A673 (cell line): ENCODE measurements at places on chromosomes 7 and 10. TPM values are rescaled to one million over a fixed set of nuclear protein-coding genes. Genes with fewer than 3 reads are reported as not detected.

- H3K27ac ChIP-seq, result no peak overlapping the region
- H3K27me3 ChIP-seq, result no peaks in the 10 kb centered on the region
- no peaks in the 10 kb centered on the region for H3K36me3 ChIP-seq
- no peak overlapping the region for H3K4me3 ChIP-seq
- no peak for DNase-seq
- no peaks in the 10 kb centered on the region for H3K4me1 ChIP-seq
Observed at GRCh38 chr7:25968205-25968993, 183.6 kb upstream of the NFE2L3 start.

The TFEC gene
- 4.5 and 5.0 TPM in 2 replicates for total RNA-seq

The MAT1A gene
- total RNA-seq, result not detected in 2 replicates

- no peak overlapping the region for H3K4me3 ChIP-seq
- DNase-seq, result no peak
- H3K27me3 ChIP-seq, result no peaks in the 10 kb centered on the region
- H3K27ac ChIP-seq, result no peak overlapping the region
Observed at GRCh38 chr7:116730097-116731022, 58.4 kb downstream of the MET start.

The SPDYE16 gene
- total RNA-seq, result 0.13 TPM in 1 of 2 replicates, not detected in the other

The HTR5A gene
- total RNA-seq, result not detected in 2 replicates

DNA sequence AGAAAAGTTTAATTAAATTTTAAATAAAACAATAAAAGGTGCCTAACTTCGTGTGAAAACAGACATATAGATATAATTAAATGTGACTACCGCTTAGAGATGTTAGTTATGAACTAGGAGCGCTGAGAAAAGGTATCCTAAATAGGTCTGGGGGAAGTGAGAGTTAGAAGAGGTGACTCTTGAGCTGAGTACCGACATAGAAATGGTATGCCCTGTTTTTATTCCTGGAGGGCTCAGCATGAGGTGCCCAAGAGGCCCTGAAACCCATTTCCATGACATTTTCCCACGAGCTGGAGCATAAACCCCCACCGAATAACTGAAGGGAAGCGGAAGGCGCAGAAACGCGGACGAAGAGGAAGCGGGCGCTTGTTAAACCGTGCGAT, 433 bp upstream of the STARD3NL start:
- DNase-seq, result no peak
- peak overlapping the region; percentile 83 for H3K4me3 ChIP-seq
- peaks cover 9% of the 10 kb centered on the region for H3K4me1 ChIP-seq
- H3K27me3 ChIP-seq, result no peaks in the 10 kb centered on the region
- peak overlapping the region; percentile 49 for H3K27ac ChIP-seq

DNA sequence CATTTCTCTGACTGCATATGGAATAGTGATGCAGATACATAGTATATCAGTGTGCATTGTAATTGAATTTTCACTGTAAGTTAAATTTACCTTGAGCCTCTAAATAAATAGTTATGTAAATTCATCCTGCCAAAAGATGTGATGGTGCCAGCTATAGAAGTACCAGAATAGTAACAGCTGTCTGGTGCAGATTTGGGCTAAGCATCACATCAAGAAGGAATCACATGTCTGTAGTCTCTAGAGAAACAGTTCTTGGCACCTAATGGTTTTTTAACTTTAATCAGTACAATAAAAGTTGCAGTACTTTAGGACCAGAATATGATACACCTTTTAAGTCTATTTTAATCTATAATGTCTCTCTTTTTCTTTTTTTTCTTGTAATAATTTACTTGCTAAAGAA, 17.4 kb downstream of the PLEKHA1 start:
- no peaks in the 10 kb centered on the region for H3K36me3 ChIP-seq
- DNase-seq, result no peak
- H3K27me3 ChIP-seq, result no peaks in the 10 kb centered on the region
- H3K27ac ChIP-seq, result no peak overlapping the region
- H3K4me3 ChIP-seq, result no peak overlapping the region

DNA sequence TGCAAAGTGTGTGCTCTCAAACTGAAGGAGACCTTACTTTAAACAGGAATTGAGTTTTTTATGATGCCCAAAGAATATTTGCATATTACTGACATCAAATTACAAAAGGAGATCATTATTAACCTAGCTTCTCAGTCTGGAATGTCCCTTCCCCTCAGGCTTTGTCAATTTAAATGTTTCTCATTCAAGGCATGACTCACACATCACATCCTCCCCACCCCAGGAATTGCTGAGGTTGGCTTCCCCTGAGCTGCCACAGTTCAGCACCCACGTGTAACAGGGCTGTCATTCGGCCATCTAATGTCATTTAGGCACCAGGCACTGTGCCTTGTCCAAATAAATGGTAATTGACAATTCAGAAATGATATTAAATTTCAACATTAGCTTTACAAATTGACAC, 305.9 kb upstream of the MGMT start:
- H3K27ac ChIP-seq, result peak overlapping the region; percentile 1
- H3K36me3 ChIP-seq, result no peaks in the 10 kb centered on the region
- H3K4me1 ChIP-seq, result peaks cover 19% of the 10 kb centered on the region
- H3K4me3 ChIP-seq, result no peak overlapping the region

The SYNPO2L gene
- 0.06 TPM in 1 of 2 replicates, not detected in the other for total RNA-seq

The JAKMIP3 gene
- 2.0 and 2.8 TPM in 2 replicates for total RNA-seq

GRCh38 chr7:76196786-76197185, 4.9 kb upstream of the SRRM3 start:
- H3K27me3 ChIP-seq, result no peaks in the 10 kb centered on the region
- H3K4me3 ChIP-seq, result no peak overlapping the region
- no peaks in the 10 kb centered on the region for H3K4me1 ChIP-seq
- H3K36me3 ChIP-seq, result no peaks in the 10 kb centered on the region
- no peak overlapping the region for H3K27ac ChIP-seq
- DNase-seq, result no peak

- no peaks in the 10 kb centered on the region for H3K27me3 ChIP-seq
- H3K27ac ChIP-seq, result no peak overlapping the region
- no peaks in the 10 kb centered on the region for H3K36me3 ChIP-seq
- DNase-seq, result no peak
Observed at GRCh38 chr7:159310457-159311171, 165.9 kb upstream of the VIPR2 start.

- H3K36me3 ChIP-seq, result peaks cover 7% of the 10 kb centered on the region
- H3K27ac ChIP-seq, result no peak overlapping the region
- H3K27me3 ChIP-seq, result no peaks in the 10 kb centered on the region
- peak overlapping the region; percentile 77 for H3K4me3 ChIP-seq
Observed at GRCh38 chr10:87818505-87819288, 671 bp upstream of the ATAD1 start.

GRCh38 chr10:5583525-5584175, 58.9 kb downstream of the CALML3 start:
- no peaks in the 10 kb centered on the region for H3K36me3 ChIP-seq
- DNase-seq, result no peak
- H3K4me3 ChIP-seq, result no peak overlapping the region
- no peaks in the 10 kb centered on the region for H3K27me3 ChIP-seq
- H3K4me1 ChIP-seq, result no peaks in the 10 kb centered on the region

- no peaks in the 10 kb centered on the region for H3K36me3 ChIP-seq
- H3K4me1 ChIP-seq, result no peaks in the 10 kb centered on the region
- DNase-seq, result no peak
- no peak within 1 kb of the TSS for H3K27ac ChIP-seq
Observed at GRCh38 chr7:123655614-123656013, at the start of gene LMOD2. Gene LMOD2, plus strand, starts transcription at chr7:123655866. Its CDS starts 98 bp downstream, at chr7:123655964.

GRCh38 chr7:37901236-37901827, 15.3 kb downstream of the SFRP4 start:
- no peak overlapping the region for H3K4me3 ChIP-seq
- no peaks in the 10 kb centered on the region for H3K4me1 ChIP-seq
- peaks cover 2% of the 10 kb centered on the region for H3K27me3 ChIP-seq
- no peaks in the 10 kb centered on the region for H3K36me3 ChIP-seq

- H3K4me3 ChIP-seq, result no peak overlapping the region
- no peaks in the 10 kb centered on the region for H3K27me3 ChIP-seq
- H3K36me3 ChIP-seq, result no peaks in the 10 kb centered on the region
Observed at GRCh38 chr7:7992506-7992905, 23.9 kb downstream of the GLCCI1 start.

- no peaks in the 10 kb centered on the region for H3K4me1 ChIP-seq
- H3K36me3 ChIP-seq, result no peaks in the 10 kb centered on the region
- no peak overlapping the region for H3K27ac ChIP-seq
Observed at GRCh38 chr7:47591089-47591654, 9.3 kb upstream of the TNS3 start.

GRCh38 chr10:32929634-32930033, 28.4 kb downstream of the ITGB1 start:
- no peaks in the 10 kb centered on the region for H3K4me1 ChIP-seq
- H3K36me3 ChIP-seq, result peaks cover 70% of the 10 kb centered on the region
- DNase-seq, result no peak
- H3K27ac ChIP-seq, result no peak overlapping the region
- H3K4me3 ChIP-seq, result no peak overlapping the region
